ENCODE measurements at places on chromosomes 1 and 21.

- DNase-seq = no peak
These were observed 33.5 kb downstream of the TNFRSF8 start for GRCh38 chr1:12096615-12097014.

DNA sequence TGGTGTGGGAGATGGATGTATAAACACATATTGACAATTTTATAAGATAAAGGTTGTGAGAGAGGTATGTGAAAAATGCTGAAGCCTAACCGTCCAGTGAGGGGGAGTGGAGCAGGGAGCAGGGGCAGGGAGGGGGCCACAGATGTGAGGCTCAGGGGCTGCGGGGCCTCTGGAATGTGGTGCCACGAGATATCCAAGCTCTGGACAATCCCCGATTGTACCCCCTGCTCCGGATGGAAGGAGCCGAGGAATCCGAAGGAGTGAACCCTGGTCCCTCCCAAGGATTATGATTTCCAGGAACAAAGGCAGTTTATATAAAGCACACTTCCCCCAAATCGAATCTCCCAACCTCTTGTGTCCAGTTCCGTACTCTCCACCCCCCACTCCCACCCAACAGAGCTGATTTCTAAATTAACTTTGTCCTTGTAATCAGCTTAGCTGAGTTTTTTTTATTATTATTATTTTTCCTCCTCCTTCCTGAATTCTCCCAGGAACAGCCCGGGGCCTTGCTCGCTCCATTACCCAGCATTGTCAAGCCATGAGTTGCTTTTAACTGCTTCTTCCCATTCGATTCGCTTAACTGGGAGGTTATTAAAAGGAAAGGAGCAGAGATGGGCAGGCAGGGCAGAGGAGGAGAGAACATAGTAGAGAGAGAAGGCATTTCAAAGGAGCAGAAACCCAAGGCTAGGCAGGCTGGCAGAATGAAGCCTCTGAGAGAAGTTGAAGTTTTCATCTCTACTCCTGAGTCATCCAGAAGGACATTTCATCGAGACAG is 9.4 kb downstream of the KIRREL1 start:
- DNase-seq = peak; percentile 79

- no peak for DNase-seq
These were observed 298.9 kb downstream of the KCNT2 start for GRCh38 chr1:196309386-196309785.

DNA sequence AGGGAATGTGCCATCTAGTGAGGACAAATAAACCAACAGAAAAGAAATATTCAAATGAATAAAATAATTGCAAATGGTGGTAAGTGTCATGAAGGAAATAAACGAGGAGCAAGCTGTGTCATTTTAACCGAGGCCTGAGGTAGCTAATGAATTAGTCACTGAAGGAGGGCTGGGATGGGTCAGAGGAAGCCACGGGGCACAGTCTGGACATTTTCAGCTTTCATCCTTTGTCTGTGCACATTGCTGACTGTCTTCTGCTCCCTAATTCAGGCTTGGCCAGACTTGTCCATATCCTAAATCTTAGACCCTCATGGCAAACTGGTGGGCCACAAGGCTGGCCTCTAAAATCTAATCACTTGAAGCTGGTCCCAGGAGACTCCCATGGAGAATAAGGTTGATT is 138.4 kb downstream of the RHOU start:
- DNase-seq = no peak

DNA sequence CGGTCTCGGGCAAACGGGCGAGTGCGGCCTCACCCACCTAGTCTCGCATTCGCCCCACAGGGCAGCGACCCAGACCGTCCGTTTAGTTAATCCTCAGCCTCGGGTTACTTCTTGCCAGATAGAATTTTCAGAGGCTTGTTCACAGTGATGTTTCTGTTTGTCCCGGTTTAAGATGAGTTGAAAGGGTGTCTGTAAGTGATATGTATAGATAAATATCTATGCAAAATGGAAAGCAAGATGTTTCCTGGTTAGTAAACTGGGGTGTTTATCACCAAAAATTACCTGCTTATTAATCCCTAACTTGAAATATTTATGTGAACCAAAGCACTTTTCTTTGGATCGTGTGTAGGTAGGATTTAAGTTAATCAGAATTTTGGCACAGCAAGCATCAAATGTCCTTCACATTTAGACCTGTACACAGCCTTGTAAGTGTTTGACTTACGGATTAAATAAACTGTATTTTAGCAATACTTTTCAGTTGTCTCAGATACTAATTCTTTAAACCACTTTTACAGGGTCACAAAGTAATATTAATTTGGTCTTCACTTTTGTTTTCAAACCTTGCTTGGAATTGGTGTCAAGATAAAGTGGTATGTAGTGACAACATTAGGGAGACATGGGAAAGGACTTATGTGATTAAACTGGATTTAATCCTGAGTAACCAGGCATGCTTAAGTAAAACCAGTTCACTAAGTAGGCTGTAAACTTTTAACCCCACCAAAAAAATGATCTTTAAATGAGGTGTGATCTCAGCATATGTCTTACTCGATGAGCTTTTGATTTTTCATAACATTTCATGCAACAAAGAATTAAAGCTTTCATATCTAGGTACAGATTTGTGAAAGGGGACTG is 914 bp downstream of the ZNF326 start:
- no peak for DNase-seq

DNA sequence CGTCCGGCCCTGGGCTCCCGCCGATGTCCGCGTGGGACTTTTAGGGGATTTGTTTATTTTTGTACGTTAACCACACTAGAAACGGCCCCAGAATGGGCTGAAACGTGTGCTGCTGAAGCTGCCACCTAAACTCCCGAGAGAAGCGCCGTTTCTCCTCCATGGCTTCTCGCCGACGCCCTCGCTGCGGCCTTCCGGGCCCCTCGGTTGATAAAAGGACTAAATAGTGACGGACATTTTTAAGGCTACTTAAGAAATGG is 678 bp upstream of the PTTG1IP start:
- DNase-seq = no peak

DNA sequence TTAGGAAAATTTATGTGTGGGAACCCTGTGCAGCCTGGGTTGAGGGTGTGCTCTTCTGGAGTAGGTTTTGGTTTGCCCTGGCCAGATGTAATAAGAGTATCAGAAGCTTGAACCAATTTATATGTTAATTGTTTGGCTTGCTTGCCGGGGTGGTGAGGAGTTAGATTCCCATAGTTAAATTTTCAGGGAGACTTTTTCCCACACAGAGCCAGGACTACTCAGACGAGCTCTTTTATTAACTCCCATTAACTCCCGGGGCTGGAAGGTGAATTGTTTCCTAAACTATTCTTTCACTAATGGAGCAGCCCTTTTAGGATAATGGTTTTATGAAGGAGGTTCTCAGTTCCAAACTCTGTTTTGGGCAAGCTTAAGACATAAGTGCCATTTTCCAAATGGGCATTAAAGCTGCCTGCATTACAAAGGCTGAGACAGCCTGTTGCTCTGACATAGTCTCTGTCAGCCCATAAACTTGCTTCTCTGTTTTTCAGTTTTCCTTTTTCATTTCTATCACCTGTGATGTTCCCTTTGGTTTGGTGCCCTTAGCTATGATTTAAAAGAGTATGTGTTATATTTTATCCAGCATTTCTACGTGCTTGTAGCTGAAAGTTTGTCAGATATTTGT is 18.0 kb upstream of the RAB3GAP2 start:
- DNase-seq = no peak

Measured in left renal pelvis (tissue), 4 donors.